AG10803 (cell line): ENCODE measurements at places on chromosomes 12 and 14.

DNA sequence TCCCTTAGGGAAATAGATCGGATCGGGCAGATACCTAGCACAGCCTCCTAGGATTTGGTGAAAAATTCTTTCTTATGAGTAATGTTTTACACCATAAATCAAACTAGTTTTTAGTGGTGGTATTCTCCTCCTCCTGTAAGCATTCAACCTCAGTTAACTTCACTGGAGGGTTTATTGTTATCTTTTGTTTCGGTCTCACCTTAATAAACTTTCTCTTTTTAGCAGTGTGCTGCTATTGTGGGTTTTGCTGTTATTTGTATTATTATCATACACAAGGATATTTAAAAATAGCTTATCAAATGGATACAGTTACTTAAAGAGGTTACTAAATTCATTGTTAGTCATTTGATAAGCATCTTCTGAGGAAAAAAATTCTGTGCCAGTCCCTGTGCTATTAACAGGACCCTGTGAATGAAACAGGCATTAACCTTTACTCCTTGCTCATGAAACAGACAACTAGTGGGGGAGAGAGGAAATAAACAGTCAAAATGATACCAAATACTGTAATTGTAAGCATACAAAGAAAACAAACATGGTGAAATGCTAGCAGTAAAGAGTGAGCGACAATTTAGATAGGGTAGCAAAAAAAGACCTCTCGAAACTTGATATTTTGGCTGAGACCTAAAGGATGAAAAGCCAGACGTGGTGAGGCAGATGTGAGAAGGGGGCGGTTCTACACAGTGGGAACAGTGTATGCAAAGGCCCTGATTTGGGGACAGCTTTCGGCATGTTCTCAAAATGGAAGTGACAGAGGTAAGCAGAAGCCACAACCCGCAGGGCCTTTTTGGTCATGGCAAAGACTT is 178.7 kb upstream of the SOX5 start:
- DNase-seq, result no peak

DNA sequence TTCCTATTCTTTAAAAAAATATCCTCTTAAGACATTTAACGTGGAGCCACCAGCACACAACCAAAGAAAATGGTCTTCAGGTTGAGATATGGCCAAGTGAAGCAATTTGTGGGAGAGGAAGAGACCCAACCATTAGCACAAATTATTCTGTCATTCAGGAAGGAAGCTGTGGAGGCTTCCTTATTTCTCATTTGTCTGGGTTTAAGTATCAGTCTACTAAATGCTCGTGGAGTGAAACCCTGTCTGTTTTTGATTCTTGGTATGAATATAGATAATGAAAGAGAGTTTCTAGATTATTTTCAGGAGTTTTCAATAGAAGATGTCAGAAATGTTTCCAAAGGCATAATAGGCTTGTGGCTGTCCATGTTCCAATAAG is 125.1 kb downstream of the GPR65 start:
- DNase-seq, result no peak

DNA sequence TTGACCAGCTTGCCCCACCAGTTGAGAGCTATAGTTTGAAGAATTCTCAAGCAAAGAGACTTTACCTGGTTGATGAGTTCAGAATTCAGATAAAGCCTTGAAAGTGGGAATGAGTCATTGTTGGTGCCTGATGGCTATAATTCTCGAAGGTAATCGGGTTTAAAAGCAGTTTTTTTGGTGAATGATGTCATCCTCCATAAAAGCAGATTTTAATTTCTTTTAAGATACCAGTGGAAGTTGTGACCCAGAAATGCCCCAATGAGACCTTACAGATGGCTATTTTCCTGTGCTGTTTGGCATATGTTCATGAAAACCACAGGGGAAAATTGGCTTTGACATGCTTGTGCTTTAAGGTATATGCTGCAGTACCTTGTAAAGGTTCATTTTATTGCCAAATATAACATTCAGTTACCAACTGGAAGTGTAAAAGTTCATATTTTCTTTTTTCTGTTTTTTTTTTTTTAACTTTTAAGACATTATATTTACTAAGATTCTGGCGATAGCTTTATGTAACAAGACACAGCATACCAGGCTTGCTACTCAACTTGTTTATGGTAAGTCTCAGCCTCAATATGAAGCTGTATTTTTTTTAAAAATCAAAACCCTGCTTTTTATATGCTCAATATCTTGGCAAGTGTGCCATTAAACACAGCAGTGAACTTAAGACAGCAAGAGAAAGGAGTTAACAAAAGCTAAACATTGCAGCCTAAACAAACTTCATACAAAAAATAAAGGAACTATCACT is 119.3 kb downstream of the LMNTD1 start:
- no peak for DNase-seq

DNA sequence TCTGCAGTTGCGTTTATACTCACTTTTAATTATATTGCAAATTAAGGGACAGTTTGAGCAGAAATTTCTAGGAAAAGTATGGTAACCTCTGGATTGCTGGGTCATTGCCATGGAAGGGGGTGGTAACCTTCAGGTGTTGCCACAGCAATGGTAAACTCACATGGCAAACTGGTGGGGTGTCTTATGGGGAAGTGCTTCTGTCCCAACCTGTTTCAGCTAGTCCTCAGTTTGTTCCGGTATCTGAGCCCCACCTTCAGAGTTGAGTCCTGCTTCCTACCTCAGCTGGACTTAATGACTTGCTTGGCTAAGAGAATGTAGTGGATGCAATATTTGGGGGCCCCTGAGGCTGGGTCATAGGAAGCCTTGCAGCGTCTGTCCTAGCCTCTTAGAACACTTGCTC is 7.3 kb upstream of the CLMN start:
- no peak for DNase-seq

DNA sequence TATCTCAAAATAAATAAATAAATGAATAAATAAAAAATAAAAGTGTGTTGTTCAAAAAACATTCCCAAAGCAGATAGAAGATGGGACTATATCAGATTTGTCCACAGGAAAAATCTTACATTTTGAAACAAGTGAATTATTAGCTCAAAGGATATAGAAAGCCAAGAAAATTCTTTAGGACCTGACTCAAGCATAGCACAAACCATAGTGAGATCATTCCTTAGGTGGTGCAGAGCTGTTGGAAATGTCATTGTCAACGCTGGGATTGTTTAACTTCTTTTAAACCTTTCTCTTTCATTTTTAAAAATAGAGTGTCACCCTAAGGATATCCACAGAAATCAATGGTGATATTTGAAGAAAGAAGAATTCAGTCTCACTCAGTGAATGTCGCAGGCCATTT is 43.5 kb downstream of the DRAM1 start:
- peak; percentile 21 for DNase-seq

DNA sequence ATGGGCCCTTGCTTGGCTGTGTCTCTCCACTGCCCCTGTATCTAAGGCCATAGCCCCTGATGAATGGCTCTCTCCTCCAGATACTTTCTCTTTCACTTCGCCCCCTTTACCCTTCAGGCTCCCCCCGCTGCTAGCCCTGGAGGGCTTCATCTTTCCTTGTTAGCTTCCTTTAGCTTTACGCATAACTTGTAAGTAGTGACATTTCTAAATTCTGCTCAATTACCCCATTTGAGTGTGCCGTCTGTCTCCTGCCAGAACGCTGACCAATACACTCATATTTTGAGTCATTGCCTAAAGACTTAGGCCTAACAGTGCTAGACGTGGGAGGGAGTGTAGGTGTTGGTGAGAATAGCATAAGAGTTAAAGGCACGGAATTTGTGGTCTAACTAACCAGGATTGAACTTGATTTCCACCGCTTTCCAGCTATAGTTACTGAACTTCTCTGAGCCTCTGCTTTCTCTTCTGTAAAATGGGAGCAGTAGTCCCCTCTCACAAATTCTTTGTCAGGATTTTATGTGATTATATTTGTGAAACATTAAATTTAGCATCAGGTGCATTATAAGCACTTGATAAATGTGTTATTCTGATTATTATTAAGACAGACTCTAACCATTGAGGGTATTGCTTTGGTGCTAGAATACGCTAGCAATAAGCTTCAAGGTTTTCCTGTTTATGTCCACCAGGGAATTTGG is 129.3 kb downstream of the ZFP36L1 start:
- DNase-seq, result peak; percentile 36

GRCh38 chr12:95763809-95764253 is 26.7 kb downstream of the NTN4 start:
- DNase-seq, result peak; percentile 80

- DNase-seq, result peak; percentile 32
Measured at GRCh38 chr12:93146263-93146939, 217.3 kb upstream of the EEA1 start.
